ENCODE measurements at places on chromosomes 7 and 10.
A peak's percentile ranks its signal among the peaks of the same experiment; 100 is the strongest.

DNA sequence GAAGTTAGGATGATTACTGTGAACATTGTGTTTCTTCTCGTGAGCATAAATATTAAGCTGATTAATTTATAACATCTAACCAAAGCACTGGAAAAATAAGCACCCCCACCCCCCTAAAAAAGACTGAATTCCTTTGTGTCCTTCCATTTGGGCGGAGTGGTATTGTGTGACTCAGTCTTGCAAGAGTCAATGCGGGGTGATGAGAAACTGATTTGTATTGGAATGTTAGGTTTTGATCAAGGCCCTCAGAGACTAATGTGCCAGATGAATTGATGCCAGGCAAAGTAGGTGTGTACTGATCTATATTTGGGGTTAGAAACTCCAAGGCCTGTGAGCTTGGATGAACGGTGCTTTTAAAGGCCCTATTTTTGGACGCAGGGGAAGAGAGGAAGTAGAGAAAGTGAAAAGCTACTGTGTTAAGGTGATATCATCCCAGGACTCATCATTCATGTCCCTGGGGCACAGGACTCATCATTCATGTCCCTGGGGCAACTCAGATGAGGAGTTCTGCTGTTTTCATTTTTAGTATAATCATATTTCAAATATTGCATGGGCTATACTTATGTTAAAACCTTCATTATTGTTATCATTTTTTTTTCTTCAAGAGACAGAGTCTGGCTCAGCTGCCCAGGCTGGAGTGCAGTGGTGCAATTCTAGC lies 61.3 kb upstream of the PTN start:
- DNase-seq, result no peak

- no peak for DNase-seq
Observed at GRCh38 chr7:34038816-34039470, 133.6 kb downstream of the BMPER start.

- no peak for DNase-seq
Observed at GRCh38 chr10:69464401-69464800, 13.1 kb downstream of the TSPAN15 start.

DNA sequence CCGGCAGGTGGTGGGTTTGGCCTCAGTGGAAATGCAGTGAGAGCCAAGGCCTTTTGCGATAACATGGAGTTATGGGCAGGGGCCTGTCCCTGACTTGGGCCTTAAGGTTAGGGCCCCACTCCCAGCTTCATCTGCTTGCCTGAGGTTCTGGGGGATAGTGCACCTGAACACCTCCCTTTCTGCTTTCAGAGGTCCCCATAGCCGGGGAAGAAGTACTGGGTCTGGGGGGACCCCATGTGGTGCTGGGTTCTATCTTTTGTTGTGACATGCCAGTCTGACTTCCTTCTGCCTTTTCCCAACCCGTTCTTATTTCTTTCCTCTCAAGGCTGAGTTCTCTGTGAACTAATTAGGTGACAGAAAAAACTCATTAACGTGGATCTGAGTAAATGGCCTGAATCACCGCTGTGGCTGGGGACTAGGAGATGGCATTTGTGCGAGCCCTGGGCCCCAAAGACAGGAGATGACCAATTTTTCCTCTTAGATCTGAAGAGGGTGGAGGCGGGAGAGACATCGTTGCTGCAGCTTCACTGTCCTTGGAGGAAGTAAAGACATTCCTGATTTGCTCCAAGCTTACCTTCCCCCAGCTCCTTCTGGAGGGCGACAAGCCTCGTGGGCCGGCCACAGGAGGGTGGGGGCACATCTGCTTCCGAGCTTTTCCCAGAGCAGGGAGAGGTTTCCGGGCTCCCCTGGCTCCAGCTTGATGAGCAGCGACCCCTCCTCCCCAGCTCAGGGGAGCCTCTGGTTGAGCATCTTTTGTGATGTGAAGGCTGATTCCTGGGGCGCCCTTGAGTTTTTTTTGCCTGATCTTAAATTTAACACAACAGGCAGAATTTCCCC lies 2.0 kb downstream of the AGAP3 start:
- no peak for DNase-seq

DNA sequence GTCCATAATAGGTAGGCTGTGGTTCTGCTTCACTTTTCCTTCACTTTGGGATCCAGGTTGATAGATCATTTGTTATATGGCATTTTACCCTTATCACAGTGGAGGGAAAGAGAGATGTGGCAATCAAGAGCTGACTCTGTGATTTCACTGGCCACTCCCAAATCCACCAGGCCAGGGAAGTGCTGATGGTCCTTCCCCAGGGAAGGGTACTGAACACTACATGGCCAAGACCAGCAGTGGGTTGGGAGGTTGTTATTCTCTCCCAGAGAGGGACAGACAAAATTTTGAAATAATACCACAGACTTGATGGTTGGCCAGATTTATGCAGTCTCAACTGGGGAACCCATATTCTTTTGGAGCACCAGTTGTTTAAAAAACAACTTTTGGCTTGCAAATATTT lies 102.5 kb downstream of the SND1 start:
- no peak for DNase-seq

DNA sequence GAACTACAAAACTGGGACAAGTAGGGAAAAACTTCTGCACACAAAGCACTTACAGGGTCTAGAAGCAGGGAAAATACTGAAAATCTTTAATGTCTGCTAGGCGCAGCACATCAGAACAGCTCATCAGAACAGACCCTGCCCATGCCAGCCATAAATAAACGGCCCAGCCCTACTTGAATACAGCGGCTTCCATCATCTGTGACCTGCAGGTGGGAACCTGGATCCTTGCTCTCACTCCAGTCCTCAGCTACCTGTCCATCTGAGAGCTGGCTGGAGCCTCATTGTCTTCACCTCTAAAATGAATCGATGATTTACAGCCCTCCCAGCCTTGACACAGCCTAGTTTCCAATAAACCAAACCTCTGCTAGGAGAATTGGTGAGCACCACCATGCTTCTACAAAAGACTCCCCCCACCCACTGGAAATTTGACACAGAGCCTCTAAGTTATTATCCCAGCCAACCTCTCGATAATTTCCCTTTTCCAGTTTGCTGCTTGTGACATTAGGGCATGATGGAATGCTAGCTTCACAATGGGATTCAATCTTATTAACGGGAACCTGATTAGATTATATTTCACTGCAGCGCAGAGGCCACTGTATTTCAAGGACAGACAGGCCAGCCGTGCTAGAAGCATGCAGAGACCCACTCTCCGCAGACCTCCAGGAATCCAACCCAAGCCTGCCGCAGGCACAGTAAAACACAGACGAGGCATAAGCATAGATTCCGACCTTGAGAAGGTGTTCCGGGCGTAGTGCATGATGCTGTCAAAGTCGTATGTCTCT lies 61.6 kb upstream of the OPALIN start:
- DNase-seq, result no peak

DNA sequence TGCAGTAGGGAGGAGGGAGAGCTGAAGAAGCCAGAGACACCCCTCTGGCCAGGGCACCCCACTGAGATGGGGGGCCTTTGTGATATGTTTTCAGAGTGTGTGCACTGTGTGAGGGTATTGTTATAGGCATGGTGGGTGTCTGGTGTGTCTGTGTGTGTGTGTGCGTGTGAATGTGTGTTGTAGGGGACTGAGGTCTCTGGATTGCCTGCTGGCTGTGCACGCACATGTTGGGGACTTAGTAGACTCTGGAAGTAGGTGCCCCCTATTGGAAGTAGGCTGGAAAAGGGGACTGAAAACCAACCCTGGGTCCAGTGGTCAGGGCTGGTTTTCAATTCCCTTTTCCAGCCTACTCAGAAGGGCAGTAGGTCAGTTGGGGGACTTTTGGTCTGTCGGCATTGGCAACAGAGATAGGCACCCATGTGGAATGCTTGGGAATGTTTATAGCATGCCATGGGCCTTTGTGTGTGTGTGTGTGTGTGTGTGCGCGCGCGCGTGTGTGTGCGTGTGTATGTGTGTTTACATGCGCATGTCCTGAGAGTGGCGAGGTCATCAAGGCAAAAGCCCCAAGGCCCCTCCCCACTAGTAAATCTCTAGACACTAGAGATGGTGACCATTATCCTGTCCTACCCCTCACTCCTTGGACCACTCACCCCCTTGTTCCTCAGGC lies 78.8 kb downstream of the HIF1AN start:
- DNase-seq, result no peak

DNA sequence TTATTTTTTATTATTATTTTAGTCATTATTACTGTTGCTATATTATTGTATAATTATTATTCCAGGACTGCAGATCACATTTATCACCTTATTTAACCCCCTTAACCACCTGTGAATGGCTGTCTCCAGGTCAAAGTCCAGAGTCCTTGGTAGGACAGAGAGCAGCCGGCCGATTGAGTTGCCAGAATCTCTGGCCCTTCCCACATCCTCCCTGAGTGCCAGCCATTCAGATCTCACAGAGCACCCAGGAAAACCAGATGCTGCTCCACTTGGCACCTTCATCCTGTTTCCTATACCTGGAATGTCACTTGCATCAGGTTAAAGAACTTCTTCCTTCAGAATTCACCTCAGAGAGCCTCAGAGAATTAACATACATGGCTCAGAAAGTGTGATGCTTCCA lies 101.1 kb downstream of the ELAPOR2 start:
- DNase-seq, result no peak

- DNase-seq, result no peak
Observed at GRCh38 chr7:89687211-89687610, 467.1 kb upstream of the STEAP1 start.

DNA sequence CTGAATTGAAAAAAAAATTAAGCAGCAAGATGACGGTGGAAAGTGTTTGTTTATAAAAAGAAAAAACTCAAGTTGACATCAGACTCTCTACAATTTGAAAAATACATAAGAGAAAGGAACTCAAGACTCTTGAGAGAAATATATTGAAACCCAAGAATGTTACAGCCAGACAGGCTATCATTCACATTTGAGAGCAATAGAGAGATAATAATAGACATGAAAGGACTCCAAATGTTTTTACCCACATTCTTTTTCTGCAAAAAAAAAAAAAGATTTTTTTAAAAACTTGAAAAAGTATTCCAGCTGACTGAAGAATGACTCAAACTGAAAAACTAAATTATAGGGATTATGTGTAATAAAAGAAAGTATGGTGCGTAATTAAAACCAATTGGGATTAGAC lies 532.4 kb downstream of the INHBA start:
- DNase-seq, result no peak

DNA sequence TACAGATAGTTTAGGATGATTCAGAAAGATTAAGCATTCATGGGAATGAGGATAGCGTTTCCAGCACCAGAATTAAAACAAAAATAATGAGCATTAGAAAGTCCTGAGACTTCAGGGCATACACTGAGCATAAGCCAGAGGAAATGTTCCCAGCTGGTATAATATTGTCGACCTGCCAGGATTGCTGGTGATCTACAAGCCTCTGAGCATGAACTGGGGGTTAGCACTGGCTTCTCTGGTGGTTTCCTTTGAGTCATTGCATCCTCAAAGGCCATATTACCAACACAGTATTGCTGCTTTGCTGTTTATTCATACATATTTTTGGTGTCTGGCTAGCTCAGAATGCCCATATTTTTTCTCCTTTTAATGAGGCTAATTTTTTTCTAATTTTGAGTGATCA lies 10.7 kb upstream of the ATRNL1 start:
- DNase-seq, result no peak

- DNase-seq, result no peak
Observed at GRCh38 chr10:70445718-70446657, 4.5 kb upstream of the NODAL start.

DNA sequence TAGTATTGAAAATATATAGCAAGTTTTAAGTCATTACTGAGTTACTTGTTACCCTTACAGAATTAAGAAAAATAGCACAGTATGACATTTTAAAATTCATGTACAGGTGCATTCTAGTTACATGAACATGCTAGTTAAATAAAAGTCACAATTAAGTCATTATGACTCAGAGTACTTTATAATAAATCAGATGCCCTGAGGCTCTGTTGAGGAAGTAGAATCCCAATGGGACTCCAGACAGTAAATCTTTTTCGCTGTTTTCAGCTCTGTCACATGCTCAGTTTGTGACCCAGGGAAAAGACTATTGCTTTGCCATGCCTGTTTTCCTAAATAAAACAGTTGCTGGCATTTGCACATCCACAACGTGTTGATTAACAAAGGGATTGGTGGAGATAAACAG lies 21.0 kb downstream of the NUDT13 start:
- no peak for DNase-seq

DNA sequence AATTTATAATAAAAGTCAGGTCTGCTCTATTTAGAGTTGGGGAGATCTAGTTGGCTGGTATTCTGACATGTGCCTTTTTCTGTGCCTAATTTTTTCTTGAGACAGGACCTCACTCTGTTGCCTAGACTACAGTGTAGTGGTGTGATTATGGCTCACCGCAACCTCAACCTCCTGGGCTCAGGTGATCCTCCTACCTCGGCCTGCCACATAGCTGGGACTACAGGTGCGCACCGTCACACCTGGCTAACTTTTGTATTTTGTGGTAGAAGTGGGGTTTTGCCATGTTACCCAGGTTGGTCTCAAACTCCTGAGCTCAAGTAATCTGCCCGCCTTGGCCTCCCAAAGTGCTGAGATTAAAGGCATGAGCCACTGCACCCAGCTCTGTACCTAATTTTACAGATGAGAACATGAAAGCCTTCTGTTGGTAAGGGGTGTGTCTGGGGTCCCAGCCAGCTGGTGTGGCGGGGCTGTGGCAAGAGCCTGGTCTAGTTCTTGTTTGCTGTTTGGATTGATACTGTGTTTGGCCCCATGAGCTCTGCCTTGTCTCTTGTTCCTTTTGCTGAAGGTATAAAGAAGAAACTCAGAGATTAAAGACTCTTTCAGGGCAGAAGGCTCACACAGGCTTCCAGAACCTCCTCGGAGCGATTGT lies 31.4 kb downstream of the POR start:
- no peak for DNase-seq

DNA sequence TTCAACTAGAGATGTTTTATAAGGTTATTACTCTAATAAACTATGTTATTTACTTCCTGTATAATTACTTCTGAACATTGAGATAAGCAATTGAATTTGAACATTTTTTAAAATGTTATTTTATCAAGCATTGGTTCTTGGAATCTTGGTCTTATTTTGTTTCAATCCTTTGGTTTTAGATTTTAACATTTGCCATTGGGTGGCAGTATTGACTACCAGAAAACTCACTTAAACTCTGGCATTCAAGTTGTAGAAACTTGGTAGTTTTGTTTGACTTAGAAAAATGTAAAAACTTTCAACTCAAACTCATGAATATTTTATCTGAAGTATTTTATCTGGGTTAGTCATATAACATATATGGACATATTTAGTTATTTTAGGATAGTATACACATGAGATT lies 48.1 kb downstream of the ATRNL1 start:
- no peak for DNase-seq

- no peak for DNase-seq
Observed at GRCh38 chr7:127390817-127391590, 1.5 kb downstream of the ZNF800 start.

GRCh38 chr7:6637544-6638229 lies 569 bp downstream of the ZNF316 start:
- no peak for DNase-seq

GRCh38 chr10:97574374-97575126 lies 2.0 kb downstream of the ANKRD2 start:
- peak; percentile 76 for DNase-seq

All from NCI-H510A (cell line).